Activated naive CD4-positive, alpha-beta T cell (primary cell): ENCODE measurements at places on chromosomes 1 and 21.

GRCh38 chr21:45347712-45348499 lies 57.1 kb upstream of the COL18A1 start:
- no peak for DNase-seq

DNA sequence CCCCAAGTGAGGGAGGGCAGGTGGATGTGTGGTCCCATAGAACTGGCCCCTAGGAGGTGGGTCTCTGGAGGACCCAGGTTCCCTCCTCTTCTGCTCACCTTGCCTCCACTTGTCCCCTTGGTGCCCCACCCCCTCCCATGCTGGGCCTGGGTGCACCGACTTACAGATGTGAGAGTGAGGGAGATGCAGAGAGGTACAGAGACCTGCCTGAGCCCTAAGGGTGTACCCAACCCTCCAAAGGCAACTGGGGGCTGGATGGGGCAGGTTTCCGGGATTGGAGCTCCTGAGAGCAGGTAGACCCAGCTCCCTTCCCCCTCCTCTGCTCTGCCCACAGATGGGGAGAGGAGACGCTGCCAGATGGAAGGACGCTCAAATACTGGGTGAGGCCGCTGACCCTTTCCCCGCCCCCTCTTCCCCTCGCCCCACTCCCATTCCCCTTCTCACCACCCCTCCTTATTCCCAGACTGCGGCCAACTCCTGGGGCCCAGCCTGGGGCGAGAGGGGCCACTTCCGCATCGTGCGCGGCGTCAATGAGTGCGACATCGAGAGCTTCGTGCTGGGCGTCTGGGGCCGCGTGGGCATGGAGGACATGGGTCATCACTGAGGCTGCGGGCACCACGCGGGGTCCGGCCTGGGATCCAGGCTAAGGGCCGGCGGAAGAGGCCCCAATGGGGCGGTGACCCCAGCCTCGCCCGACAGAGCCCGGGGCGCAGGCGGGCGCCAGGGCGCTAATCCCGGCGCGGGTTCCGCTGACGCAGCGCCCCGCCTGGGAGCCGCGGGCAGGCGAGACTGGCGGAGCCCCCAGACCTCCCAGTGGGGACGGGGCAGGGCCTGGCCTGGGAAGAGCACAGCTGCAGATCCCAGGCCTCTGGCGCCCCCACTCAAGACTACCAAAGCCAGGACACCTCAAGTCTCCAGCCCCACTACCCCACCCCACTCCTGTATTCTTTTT lies 10.3 kb downstream of the TINAGL1 start:
- no peak for DNase-seq

- no peak for DNase-seq
Observed at GRCh38 chr1:116826818-116827606, 72.8 kb downstream of the CD2 start.

DNA sequence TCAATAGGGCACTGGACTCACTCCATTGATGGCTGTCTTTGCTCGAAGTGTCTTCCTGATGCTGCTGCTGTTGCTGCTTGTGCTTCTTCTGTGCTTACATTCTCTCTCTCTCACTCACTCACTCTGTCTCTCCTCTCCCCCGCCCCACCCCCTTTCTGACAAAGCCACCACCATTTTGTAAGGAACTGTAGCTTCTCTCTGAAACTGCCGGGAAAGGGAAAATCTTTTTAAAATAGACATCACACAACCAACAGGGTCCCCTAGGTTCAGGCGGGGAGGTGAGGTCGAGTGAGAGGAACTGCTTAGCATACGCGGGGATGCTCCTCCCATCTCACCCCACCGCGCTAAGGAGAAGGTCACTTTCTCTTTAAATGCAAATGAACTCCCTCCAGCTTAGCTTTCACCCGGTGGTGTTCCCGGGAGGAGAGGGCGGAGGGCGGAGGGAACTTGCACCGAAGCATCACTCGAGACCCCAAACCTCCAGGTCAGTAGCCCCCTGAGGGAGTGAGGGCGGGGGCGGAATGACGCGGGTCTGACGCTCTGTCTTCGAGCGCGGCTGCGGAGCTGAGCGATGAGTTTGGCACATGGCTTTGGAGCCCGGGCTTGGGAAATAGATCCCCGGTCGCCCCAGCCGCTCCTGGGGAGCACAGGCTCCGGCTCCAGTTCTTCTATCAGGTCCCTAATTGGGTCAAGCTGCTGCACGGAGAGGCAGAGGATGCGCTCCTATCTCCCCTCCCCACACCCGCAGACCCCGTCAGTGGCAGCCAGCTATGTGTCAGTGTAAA lies at the start of gene CCDC28B:
Gene CCDC28B (plus strand): TSS at position 370 of the 785 bp plus-strand sequence. CDS start 1,341 bp downstream, outside the sequence.
- DNase-seq: no peak

GRCh38 chr1:64203420-64203819 lies at the start of gene UBE2U:
Gene UBE2U, plus strand, starts transcription at chr1:64203623. Its CDS starts 428 bp downstream, at chr1:64204051.
- DNase-seq: no peak

DNA sequence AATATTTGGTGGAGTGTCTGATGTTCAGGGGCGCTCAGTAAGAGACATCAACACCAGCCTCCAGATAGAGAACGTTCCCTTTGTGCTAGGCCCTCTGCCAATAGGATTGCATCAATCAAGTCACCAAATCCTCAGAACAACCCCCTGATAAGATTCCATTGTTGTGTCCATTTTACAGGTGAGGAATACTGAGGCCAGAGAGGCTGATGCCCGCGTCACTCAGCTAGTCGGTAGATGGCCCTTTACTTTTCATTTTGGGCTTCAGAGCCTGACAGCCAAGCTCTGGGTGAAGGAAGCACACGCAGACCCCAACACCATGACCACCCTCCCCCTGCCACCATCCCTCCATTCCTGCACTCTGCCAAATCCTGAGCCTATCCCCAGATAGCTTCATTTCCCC lies 406.2 kb downstream of the PTPRU start:
- DNase-seq: no peak

DNA sequence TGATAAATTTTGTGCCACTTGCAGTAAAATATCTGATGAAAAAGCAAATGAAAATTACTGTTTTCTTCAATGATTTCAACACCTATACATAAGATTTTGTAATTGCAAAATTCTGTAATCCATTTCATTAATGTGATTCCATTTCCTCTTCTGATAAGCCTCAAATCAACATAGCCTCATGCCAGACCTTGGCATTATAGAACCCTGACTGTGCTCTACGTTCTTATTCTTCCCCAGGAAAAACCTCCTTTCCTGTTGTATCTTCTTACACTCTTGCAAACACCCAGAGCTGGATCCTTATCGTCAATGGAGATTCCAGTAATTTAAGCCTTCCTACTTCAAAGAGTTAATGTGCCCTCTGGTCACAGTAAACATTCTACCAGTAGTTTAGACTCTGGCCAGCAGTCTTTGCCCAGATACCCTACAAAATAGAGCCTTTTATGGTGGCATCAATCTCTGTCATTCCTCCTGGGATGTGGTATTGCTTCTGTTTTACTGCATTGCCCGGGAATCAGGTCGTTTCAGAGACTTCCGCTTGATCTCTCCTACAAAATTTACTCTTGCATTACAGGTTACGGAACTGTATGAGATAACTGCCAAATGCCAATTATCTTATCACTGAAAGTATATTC lies 48.5 kb upstream of the CHRM3 start:
- DNase-seq: no peak

DNA sequence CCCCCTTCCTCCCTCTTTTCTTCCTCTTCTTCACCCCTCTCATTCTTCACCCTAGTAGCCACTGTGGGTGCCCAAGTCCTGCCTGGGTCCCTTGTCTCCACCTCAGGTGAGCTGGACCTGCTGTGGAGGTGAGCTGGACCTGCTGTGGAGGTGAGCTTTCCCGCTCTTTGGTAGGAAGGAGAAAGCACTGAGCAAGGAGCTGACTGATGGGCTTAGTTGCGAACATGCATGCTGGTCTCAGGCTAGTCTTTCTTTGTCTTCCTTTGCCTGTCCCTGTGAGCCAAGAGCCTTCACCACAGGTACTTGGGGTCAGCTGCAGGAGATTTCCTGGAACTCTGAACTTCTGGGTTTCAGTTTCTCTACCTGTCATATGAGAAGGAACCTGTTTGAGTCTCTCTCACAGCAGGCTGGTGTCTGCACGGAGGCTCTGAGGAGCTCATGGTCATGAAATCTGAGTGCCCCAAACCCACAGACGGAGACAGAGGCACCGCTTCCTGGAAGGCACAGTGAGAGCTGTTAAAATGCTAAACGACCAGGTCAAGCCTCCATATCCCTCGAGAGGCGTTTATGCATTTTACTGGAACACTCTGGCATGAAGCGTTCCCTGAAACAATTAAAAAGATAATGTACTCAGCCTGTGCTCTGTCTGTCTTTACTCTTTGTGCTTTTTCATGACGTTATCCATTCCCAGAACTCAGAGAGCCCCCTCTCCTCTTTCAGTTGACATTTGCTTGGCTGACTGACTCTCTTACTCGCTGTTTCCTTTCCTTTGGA lies 69.5 kb downstream of the RHOU start:
- no peak for DNase-seq

DNA sequence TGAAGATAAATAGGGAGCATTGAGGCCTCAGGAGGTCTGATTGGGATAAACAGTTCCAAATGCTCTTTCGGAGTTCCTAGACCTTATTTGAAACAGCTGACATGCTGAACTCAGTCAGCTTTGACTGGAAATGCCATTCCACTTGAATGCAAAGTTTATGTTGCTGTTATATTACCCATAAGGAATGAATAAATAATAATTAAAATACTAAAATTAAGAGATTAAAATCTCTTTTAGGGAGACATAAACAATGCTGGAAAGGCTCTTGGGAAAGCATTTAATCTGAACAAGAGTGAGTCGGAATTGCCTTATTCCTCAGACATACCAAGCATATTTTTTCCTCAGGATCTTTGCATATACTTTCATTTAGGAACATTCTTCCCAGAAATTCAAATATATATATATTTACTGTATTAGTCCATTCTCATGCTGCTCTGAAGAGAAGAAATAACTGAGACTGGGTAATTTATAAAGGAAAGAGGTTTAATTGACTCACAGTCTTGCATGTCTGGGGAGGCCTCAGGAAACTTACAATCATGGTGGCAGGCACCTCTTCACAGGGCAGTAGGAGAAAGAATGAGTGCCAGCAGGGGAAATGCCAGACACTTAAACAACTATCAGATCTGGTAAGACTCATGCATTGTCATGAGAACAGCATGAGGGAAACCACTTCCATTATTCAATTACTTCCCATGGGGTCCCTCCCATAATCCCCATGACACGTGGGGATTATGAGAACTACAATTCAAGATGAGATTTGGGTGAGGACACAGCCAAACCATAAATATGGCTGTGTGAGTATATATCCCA lies 318.2 kb upstream of the PLXNA2 start:
- no peak for DNase-seq

- DNase-seq: no peak
Observed at GRCh38 chr1:218983848-218984247, 189.8 kb upstream of the LYPLAL1 start.

DNA sequence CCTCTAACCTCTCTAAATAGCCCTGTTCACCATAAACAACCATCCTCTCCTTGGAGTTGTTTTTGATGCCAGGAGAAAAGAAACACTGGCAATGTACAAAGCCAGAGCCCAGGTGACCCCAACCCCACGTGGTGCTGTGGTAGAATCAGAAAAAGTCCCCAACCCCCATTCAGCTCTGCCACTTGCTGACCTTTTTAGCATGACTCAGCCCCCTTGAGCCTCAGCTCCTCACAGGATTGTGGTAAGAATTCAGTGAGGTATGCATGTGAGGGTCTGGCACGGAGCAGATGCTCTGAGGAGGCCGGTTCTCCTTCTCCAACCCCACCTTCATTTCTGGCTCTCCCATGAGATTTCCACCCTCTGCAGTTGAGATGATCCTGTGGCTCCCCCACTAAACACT lies 11.1 kb upstream of the CHI3L1 start:
- no peak for DNase-seq

DNA sequence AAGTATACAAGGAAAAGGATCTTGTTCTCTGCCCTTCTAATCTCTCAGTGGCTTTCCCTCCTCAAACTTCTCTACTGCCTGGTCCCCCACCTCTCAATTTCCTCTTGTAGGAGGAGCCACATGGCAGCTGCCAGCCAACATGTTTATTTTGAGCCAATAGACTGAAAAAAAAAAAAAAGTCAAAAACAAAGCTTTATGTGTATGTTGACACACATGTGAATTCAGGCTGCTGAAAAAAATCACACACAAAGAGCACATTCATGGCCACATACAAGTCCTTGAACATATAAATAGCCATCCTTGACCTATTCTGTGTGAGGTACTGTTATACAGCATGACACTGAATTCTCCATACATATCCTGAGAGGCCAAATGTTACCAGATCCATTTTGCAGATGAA lies 3.7 kb downstream of the PTPN14 start:
- DNase-seq: no peak

GRCh38 chr1:38671221-38671620 lies 188.4 kb downstream of the RRAGC start:
- no peak for DNase-seq

GRCh38 chr21:44567481-44568171 lies 5.9 kb upstream of the KRTAP10-4 start:
- DNase-seq: no peak

- no peak for DNase-seq
Observed at GRCh38 chr1:150056407-150056806, 11.2 kb upstream of the VPS45 start.

DNA sequence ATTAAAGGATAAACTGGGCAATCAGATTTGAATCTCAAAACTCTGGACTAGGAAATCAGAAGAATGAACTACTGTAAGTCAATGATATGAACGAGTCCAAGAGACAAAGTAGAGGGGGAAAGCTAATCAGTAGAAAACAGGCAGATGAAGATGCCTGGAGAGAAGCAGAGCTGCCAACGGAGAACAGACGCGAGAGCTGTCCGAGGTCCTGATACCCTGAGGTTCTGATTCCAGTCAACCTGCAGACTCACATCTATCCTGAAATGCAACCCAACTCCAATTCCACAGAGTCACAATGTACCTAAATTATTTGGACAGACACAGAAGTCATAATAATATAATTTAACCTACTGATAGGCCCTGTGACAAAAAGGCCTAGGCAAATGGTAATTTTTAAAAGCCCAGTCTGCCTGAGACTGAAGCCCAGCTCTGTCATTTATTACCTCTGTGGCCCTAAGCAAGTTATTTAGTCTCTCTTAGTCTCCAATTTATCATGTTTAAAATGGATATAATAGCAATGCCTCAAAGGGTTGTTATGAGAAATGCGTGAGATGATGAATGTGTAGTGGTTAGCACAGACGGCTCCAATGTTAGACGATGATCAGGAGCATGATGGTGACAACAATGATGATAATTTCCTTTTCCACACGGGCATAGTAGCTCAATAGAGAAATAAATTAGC lies 33.4 kb downstream of the RGS7 start:
- no peak for DNase-seq

DNA sequence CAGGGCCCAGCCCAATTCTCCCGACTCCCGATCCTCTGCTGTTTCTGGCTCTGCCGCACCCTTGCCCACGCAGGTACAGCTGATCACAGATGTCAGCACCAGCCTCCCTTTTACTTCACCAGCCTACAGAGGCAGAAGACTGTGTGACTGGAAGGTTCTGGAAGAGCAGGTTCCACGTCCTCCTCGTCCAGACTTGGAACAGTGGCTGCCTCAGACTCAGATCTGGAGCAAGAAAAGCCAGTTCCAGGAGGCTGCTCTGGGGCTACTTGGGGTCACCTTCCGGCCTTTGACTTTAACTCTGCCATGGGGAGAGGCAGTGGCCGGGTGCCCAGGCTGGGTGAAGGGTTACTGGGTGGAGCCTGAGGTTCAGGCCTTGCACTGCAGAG lies 16.1 kb upstream of the KLHDC7A start:
- DNase-seq: no peak

- no peak for DNase-seq
Observed at GRCh38 chr1:94793296-94793656, 26.9 kb upstream of the SLC44A3 start.

- DNase-seq: no peak
Observed at GRCh38 chr21:28374881-28375280, 617.8 kb downstream of the LTN1 start.

GRCh38 chr1:219576931-219577730 lies 35.8 kb downstream of the ZC3H11B start:
- DNase-seq: no peak

- no peak for DNase-seq
Observed at GRCh38 chr1:77342745-77343144, 60.9 kb downstream of the AK5 start.
